Suprapubic skin (tissue), 4 donors: ENCODE measurements at places on chromosomes 13 and 19. TPM values are rescaled to one million over a fixed set of nuclear protein-coding genes. Genes with fewer than 3 reads are reported as not detected.

DNA sequence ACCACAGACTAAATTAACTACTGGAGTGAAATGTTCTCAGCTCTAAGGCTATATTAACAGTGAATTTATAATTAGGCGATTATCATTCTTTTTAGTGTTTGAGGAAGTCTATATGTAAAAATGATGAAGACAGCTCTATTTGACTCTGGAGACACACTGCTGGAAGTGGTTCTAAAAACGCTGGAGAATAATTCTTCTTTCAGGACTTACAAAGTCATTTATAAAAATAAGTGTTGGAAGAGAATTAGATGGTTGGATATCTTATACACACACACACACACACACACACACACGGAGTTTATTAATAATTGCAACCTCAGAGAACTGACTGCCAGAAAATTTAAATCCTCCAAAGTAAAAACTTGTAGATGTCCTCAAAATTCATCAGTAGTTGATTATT is 1171.3 kb downstream of the EFNB2 start:
- no peaks in the 10 kb centered on the region for H3K36me3 ChIP-seq
- no peak overlapping the region for H3K4me3 ChIP-seq
- no peaks in the 10 kb centered on the region for H3K27me3 ChIP-seq
- H3K4me1 ChIP-seq, result peaks cover 8% of the 10 kb centered on the region
- DNase-seq, result no peak

The SOHLH2 gene
- total RNA-seq, result not detected

DNA sequence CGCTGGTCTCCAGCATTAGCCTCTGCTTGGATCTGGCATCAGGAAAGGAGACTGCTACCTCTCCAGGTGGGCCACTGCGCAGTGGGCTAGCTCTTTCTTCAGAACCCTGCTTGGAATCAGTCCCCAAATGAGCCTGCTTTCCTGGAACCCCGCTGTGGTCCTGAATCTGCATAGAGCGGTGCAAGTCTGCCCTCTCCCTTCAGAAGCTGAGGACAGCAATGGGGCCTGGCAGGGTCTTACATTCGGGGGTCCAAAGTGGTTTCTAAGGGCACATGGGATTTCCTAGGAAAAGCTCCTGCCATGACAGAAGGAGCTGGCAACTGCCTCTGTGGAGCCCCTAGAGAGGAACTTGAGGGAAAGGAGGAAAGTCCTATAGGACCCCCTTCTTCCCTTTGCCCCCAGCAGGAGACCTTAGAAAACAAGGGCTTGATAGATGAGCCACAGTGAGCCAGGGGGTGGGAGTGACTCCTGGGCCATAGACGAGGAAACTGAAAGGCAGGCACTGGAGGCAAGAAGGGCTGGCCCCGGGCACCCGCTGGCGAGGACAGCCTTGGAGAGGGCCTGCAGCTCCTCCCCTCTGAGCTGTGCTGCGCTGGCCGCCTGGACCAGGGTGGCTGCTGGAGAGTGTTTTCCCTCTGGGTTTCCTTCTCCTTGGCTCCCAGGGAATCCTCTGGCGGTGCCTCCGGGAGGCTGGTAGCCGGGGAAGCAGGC is 1.4 kb upstream of the VSTM2B start:
- no peak overlapping the region for H3K4me3 ChIP-seq
- peaks cover 43% of the 10 kb centered on the region for H3K4me1 ChIP-seq
- H3K36me3 ChIP-seq, result no peaks in the 10 kb centered on the region
- H3K27ac ChIP-seq, result no peak overlapping the region

The MLLT1 gene
- total RNA-seq, result 22.5 TPM

DNA sequence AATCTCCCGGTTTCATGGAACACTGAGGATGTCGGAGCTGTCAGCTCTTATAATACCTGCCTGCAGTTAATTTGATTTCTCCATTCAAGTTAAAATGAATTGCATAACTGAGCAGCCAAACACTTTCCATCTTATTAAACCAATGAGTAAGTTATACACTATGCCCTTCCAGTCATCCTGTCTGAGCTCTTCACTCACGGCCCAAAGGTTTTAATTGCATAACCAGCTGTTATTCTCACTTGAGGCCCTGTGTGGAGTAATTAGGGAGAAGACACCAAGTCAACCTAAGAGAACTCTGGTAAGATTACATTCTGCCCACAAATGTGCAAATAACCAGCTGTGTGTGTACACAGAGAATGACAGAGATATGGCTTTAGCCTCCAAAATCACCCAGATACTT is 303.5 kb downstream of the TBC1D4 start:
- H3K27me3 ChIP-seq, result no peaks in the 10 kb centered on the region
- no peak overlapping the region for H3K4me3 ChIP-seq
- H3K27ac ChIP-seq, result no peak overlapping the region
- no peaks in the 10 kb centered on the region for H3K36me3 ChIP-seq
- H3K4me1 ChIP-seq, result no peaks in the 10 kb centered on the region

The KCNC3 gene
- 3.1 TPM for total RNA-seq

DNA sequence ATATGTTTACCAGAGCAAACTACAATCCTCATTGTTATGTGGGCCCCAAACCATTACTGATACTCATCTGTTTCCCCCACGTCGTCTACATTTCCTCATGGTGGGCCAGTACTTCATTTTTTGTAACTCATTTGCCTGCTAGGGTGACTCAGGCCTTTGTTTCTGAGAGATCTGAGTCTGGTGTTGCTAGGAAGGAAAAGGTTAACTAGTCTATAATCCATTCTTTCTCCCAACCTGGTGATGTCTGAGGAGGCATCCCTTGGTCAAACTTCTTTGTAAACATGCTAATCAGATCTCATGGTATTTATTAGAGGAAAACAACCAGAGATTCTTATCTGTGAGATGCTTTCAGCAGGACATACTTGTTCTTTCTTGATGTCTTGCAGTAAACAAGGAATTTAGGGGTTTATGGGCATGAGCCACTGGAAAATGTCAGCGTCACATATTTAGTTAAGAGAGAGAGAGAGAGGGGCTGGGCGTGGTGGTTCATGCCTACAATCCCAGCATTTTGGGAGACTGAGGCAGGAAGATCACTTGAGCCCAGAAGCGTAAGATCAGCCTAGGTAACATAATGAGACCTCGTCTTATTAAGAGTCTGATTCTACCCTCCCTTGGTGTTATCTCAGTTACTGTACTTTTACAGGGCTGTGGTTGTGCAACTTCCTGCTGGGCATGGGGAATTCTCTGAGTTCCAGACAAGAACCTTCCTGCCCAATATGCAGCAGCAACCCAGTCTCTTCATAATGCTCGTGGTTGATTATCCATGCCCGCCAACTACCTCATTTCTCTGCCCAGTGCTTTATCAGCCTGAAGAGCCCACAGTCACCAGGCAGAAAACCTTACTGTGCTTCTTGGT is 9.7 kb upstream of the DPRX start:
- H3K4me1 ChIP-seq, result peaks cover 5% of the 10 kb centered on the region
- no peak overlapping the region for H3K4me3 ChIP-seq
- H3K36me3 ChIP-seq, result no peaks in the 10 kb centered on the region
- H3K27me3 ChIP-seq, result no peaks in the 10 kb centered on the region
